ENCODE measurements at places on chromosomes 13 and 19.

DNA sequence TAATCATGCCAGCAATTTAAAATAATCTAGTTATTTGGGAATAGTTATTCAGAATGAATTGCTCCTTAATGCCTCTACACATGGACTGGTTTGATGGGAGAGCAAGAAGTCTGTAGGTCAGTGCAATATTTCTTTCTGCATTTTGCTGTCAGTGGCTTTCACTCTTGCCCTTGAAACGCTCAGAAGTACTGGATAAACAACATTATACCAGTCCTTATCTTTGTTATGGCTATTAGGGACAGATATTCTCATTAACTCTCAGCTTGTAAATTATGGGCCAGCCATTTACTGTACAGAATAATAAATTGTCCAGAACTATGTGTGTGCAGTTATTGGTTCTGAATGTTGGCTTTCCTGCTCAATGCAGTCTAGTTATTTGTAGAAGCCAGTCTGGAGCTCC is 224.4 kb downstream of the OXGR1 start:
- DNase-seq = peak; percentile 49

- DNase-seq = no peak
Observed at GRCh38 chr19:1231729-1232637, 5.8 kb downstream of the CBARP start.

DNA sequence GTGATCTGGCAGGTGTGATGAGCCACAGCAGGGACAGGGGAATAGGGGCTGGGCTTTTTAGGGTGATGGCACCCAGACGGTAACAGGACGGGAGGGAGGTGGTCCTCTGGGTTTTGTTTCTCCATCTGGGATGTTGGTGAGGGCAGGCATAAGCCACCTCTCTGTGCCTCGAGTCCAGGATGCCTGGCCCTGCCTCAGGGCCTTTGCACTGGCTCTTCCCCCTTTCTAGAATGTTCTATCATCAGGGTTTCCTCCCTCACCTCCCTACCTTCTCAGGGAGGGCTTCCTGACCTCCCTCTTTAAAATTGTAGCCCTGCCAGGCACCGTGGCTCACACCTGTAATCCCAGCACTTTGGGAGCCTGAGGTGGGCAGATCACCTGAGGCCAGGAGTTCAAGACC is 6.6 kb downstream of the CERS4 start:
- DNase-seq = no peak

DNA sequence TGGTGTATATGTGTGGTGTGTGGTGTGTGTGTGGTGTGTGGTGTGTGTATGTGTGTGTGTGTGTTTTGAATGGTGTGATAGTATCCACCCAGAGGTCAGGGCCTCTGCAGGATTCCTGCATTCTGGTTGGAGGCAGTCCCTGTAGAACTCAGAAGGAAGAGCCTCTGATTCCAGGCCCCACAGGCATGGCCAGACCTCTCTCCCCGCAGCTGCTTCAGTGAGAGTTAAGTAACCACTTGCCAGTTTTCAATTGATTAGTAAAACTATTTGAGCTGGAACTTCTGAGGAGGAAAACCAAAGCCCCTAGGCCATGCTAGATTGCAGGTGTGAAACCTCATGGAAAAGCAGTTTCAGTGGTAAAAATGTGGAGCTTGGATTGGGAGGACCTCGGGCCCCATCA is 2.1 kb downstream of the ATP12A start:
- no peak for DNase-seq

DNA sequence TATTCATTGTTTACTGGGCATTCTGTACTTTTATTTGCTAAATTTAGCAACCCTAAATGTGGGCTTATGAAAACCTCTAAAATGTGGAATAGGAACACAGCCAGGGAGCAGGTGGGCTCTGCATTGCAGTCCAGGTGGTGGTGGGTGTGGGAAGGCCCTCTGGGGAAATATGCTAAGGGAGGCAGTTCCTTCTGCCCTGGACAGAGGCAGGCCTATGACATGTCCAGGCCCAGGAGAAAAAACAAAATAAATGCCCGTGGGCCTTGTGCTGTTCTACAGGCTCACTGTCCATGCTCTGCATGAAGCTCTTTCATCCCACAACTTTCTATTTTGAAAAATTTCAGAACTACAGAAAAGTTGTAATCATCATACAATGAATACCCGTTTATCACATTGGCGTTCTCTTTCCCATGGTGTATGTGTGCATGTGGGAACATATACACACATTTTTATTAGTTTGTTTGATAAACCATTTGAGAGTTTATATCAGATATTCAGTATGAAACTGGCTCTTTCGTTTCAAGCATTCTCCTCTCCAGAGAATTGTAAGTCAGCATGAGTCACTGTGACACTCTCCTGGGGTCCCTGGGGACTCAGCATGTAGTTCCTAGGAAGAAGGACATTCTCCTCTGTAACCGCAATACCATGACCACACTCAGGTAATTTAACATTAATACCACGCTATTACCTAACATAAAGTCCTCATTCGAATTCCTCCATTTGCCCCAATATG is 505.3 kb downstream of the COG6 start:
- no peak for DNase-seq

DNA sequence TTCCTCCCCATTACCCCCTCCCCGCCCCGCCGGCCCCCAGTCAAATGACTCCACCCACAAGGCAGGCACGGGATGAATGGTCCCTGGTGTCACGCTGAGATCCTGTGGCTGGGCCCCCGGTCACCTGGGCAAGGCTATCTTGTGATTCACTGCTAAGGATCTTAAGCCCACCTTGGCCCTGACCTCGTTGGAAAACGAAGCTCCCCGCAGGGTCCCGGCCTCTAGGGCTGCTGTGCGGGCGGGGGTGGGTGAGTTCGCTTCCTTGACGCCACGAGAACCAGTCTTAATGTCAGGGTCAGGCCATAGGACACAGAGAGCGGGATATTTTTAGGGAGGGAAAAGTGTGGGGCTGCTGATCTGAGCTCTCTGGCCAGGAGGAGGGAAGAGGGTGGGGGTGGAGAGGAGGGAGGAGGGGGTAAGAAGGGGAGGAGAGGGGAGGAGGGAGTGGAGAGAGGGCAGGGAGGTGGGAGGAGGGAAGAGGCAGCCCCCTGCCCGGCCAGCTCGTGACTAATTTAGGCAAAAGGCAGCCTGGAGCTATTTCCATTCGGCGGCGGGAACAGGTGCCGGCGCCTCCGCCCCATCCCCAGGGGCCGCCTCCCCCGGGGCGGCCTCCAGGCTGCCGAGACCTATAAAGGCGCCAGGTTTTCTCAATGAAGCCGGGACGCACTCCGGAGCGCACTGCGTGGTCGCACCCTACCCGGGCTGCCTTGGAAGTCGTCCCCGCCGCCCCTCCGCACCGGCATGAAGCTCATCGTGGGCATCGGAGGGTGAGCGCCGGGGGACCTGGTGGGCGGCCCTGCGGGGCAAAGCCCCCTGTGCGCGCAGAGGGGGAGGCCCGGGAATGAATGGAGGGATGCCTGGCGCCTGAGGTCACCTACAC is at the start of gene NMRK2:
Gene NMRK2 (plus strand): TSS at position 139 of the 880 bp plus-strand sequence. CDS start 603 bp downstream, at position 742.
- no peak for DNase-seq

GRCh38 chr19:7983286-7983950 is 22.0 kb downstream of the ELAVL1 start:
- DNase-seq = no peak
